ENCODE measurements at places on chromosomes 5 and 9.

DNA sequence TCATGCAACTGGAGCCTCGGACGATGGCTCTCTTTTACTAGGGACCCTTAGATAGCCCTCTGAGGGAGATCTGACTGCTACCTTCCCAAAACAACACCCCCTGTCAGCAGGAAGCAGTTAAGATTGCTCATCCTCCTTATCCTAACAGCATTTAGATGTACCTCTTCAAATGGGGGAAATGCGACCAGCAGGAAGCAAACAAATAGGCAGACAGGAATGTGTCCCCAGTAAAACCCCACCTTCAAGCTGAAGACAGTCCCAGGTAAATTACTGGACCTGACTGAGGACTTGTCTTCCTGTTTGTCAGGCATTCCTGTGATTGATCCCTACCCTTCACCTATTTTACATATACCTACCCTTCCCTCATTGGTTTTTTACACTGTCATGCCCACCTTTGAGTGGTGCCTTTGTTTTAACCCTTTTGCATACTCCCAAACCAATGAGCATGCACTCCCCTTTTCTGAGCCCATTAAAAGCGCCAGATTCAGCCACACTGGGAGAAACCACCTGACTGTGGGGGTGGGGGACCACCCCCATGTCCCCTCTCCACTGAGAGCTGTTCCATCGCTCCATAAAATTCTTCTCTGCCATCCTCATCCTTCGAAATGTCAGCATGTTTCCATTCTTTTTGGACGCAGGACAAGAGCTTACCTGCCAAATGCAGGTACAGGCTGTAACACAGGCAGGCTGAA, 954.0 kb upstream of the CDH6 start:
- no peak for DNase-seq

DNA sequence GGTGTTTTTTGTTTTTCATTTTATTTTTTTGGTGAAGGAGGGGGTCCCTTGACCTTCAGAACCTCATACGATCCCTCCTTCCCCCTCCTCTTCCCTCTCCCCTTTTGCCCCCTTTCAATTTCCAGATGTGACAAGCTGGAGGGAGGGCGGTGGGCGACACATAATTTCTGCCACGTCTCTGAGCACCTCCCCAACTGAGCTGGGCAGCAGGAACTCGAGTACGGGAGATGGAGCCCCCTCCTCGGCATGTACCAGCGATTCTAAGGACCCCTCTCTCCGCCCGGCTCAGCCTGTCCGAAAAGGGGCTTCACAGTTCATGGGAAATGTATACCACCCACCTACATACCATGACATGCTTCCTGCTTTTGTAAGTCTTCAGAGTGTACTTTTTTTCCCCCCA, 52.4 kb downstream of the PRRC2B start:
- DNase-seq, result no peak

GRCh38 chr5:149323621-149324205, 21.6 kb upstream of the GRPEL2 start:
- DNase-seq, result no peak

GRCh38 chr9:24045150-24045549, 219.1 kb upstream of the ELAVL2 start:
- DNase-seq, result no peak

- peak; percentile 47 for DNase-seq
Measured at GRCh38 chr5:94885931-94886330, 267.5 kb downstream of the SLF1 start.

- no peak for DNase-seq
Measured at GRCh38 chr5:126365446-126366198, 57.6 kb upstream of the GRAMD2B start.

DNA sequence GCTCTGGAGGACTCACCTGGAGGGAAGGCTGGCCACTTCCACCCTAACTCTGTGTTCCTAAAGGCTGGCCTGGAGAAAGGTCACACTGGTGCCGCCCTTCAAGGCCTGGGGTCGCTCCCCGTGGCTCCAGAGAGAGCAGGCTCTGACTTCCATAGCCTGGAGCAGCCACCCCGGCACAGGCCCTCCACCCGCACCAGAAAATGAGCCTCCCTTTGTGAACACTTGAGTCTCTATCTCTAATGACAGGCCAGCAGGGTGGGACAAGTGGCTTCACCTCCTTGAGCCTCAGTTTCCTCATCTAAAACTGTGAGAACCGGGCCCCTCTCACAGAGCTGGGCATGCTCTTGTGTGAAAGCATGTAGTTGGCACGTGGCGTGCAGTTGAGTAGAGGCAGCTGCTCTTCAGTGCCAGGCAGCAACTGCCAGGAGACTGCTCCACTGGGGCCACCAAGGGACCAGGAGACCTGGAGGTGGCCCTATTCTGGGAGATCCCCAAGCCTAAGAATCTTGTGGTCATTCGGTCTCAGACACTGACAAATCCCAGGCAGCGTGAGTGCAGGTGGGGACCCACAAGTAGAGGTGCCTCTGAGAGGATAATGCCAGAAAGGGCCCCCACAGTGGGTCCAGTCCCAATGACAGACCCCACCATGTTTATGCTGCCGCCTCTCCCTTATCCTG, 56.7 kb upstream of the GARNL3 start:
- DNase-seq, result no peak

GRCh38 chr5:161086461-161086860, 234.4 kb upstream of the ATP10B start:
- DNase-seq, result no peak

DNA sequence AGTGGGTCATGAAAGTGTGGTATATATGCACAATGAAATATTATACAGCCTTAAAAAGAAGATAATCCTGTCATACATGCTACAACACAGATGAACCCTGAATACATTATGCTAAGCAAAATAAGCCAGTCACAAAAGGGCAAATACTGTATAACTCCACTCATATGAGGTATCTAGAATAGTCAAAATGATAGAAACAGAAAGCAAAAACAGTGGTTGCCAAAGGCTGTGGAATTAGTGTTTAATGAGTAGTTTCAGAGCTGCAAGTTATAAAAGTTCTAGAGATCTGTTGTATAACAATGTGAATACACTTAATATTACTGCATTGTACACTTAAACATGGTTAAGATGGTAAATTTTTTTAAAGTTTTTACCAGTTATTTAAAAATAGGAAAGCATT, 135.0 kb downstream of the OXCT1 start:
- no peak for DNase-seq

DNA sequence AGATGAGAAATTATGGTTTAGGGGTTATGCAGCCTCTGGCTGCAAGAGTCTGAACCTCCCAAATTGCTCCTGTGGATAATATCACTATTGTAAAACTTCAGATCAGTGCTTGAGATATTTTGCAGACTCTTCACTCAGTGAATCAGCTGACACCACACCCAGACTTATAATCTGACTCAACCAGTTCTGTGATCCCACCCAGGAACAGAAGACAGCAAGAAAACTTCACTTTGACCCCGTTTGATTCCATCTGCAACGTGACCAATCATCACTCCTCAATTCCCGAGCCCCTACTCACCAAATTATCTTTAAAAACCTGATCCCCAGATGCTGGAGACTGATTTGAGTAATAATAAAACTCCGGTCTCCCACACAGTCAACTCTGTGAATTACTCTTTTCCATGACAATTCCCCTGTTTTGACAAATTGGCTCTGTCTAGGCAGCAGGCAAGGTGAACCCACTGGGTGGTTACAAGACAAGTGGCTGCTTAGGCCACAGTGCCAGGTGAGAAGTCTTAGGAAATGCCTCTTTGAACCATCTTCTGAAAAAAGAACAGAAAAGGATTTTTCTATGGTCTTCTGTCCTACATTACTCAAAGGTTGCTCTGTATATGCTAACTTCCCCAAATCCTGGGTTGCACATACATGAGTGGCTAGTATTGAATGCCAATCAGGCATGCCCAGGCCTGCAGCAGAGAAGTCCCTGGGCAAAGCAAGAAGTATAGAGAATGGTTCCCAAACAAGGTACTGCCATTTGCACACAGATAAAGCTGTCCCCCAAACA, 588.0 kb downstream of the PRELID2 start:
- DNase-seq, result no peak

GRCh38 chr5:139275536-139275935, 18.0 kb upstream of the MATR3 start:
- no peak for DNase-seq

- DNase-seq, result no peak
Measured at GRCh38 chr5:134451936-134452505, 40.3 kb upstream of the CDKN2AIPNL start.

DNA sequence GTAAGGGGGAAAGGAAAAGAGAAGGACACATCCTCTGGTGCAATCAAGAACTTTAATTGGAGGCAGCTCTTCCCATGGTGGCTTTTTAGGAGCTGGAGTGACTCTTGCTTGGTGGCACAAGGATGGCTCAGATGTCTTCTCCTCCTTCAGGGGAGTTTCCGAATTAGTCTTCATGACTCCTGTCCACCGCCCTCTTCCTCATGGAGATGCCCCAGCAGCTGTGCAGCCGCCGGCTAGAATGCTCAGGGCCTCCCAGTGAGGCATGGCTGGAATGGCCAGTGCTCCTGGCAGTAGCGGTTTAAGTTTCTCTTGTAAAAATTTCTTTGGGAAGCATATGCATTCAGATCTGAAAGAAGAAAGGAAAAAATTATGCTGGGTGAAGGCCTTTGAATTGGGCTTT, 8.8 kb upstream of the TEX53 start:
- DNase-seq, result no peak

DNA sequence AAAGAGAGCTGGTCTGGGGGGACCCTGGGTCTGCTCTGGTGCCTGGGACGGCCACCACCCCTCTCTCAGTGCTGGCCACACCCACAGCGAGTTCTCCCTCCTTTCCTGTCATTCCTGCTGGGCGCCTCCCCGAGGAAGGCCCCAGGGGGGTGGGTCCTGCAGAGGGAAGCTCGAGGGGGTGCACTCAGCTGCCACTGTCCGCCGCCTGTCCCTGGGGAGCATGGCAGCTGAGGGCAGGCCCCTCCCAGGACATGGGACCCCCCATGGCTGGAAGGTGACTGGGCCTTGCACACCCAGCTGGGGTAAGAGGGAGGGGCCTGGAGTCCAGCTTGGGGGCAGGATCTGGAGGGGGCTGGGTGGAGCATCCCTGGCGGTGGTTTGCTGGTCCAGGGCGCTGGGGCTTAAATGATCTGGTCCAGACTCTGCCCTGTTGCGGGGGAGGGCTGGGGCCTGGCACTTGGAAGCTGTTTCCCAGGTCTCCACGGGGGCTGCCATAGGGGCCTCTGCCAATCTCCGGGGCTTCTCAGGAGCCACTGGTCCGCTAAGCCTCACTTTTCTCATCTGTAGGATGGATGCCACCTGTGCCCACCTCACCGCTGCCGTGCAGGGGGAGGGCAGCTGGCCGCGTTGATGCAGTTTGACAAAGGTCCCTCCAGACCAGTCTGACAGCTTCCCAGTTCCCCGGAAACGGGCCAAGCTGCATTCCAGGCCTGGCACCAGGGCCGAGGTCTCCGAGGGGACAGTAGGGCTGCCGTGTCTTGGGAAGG, 6.0 kb upstream of the SLC2A6 start:
- DNase-seq, result no peak

DNA sequence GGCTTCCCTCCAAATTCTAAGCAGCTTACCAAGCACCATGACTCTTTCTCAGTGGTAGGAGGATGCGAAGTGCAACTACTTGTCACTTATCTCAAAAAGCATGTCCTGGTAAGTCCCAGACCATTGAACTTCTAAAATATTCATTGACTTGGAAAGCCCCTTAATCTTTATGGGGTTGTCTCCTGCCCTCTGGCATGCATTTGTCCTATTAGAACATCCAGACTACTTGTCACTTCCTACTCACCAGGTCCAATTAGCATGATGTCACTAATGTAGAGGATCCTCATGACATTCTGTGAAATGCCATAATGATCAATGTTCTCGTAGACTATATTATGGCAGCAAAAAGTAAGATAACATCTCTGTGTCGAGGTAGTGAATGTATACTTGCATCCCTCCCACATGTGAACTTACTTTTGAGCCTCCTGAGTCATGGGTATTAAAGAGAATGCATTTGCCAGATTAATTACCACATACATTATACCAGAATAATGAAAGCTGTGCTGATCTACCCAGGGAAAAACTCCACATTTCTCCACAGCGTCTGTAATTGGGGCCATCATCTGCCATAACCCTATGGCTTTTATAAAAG, 63.5 kb upstream of the RAD23B start:
- DNase-seq, result no peak

DNA sequence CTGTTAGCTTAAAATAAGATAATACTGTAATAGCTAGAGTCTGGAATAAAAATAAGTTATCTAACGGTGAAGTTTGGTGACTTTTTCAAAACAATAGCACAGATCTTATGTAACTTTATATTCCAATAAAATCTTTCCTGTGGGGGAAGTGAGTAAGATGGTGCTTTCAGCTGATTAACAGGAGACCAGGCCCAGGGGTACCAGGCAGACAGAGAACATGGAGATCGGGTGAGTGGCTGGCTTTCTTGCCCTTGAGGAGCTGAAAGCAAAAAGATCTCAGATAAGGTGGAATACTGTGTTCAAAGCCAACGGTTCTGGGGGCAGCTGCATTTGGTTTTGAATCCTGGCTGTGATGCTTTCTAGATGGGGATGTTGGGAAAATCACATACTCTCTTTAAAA, 61.3 kb downstream of the MAT2B start:
- DNase-seq, result no peak

DNA sequence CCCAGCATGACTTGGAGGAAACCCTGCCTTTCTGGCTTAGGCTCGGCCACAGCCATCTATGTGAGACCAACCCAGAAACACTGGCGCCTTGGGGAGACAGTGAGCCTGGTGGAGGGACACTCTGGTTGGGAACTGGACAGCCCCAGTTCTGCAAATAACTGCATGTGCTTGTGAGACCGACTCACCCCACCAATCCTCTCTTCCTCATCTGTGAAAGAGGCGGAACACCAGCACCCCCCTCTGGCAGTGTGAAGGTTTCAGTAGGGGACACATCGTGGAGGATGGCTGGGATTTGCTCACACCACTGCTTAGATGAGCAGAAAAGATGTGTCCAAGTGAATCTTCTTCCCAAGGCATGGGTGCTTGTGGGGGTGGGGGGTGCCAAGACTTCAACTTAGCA, 43.4 kb upstream of the N4BP3 start:
- DNase-seq, result no peak

GRCh38 chr5:135266303-135266635, 132.8 kb downstream of the MACROH2A1 start:
- DNase-seq, result no peak

GRCh38 chr5:39459907-39460306, 35.1 kb upstream of the DAB2 start:
- DNase-seq, result no peak

- no peak for DNase-seq
Measured at GRCh38 chr9:1120500-1121165, 70.5 kb downstream of the DMRT2 start.

DNA sequence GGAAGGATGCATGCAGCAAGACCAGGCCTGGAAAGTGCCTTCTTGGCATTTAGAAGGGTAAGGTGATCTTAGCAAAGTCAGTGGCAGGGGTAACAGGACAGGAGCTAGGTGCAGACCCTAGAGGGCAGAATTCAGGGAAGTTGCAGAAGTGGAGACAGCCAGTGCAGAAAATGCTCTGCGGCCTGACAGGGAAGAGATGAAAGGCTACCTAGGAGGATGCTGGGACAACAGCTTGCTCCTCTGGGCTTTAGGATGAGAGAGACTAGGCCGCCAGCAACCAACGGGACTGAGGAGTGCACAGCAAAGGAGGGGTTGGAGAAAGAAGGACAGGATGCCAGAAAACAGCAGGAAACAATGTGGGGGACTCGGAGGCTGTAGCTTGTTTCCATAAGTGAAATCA, 219.9 kb downstream of the FSTL4 start:
- DNase-seq, result no peak

GRCh38 chr9:93024986-93025630, 33.4 kb upstream of the SUSD3 start:
- no peak for DNase-seq

GRCh38 chr5:54793468-54794134, 191.8 kb downstream of the ESM1 start:
- DNase-seq, result no peak
